Naive thymus-derived CD8-positive, alpha-beta T cell (primary cell): ENCODE measurements at places on chromosomes 2 and 18. TPM values are rescaled to one million over a fixed set of nuclear protein-coding genes. Genes with fewer than 3 reads are reported as not detected.

The DUSP19 gene
- 1.7 TPM for total RNA-seq

The CXCR1 gene
- total RNA-seq = not detected

The PROM2 gene
- 0.88 TPM for total RNA-seq

The ASXL2 gene
- total RNA-seq = 62.2 TPM

The MAP3K19 gene
- not detected for total RNA-seq
